ENCODE measurements at places on chromosomes 7 and 10. TPM values are rescaled to one million over a fixed set of nuclear protein-coding genes. Genes with fewer than 3 reads are reported as not detected.

FRMPD2 gene
- 2.5 TPM for total RNA-seq

LIPK gene
- total RNA-seq, result not detected

DNA sequence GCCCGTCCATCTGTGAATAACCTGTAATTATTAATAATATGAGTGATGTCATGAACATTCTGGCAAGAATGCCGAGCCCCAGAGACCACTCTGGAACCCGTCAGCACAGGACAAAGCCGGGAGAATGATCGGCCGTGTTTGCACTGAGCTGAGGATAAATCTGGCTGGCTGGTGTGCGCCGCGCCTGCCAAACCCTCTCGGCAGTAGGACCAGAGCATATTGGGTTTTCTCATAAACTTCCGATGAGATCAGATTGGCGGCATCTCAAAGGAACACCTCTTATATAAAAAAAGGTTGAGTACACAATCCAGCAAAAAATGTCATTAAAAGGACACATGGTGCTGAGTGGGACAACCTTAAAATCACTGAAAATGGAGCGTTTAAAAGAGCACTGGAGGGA is 296.0 kb upstream of the MKI67 start:
- DNase-seq, result no peak

- DNase-seq, result no peak
Observed at GRCh38 chr10:77689339-77689738, 51.7 kb upstream of the KCNMA1 start.

DNA sequence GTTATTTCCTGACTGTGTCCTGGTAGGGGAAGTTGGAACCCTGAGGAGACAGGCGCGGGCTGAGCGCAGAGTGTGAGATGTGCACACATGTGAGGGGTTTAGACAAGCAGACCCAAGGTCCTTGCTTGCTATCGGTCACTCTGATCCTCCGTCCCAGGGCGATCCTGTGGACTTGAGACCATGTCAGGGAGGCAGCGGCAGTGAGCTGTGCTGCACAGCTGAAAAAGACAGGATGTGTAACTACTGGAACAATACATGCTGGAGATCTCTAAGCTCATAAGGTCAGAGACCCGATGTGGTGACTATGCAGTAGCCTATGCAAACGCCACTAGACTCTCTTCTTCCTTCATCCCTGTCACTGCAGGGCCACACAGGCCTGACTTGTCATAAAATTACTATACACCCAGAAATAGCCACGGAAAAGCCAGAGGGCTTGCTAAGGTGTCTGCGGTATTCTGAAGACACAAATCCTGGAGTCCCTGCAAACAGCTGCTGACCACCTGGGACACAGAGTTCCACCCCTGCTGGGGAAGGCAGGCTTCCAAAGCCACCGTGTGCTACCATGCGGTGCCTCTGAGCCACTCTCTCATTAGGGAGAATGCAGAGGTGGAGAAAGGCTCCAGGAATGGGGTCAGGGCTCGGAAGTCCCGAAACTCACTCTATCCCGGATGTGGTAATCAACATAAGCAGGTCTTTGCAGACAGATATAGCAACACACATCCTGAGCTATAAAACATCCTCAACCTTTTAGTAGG is 91.1 kb upstream of the DDC start:
- DNase-seq, result peak; percentile 36

DNA sequence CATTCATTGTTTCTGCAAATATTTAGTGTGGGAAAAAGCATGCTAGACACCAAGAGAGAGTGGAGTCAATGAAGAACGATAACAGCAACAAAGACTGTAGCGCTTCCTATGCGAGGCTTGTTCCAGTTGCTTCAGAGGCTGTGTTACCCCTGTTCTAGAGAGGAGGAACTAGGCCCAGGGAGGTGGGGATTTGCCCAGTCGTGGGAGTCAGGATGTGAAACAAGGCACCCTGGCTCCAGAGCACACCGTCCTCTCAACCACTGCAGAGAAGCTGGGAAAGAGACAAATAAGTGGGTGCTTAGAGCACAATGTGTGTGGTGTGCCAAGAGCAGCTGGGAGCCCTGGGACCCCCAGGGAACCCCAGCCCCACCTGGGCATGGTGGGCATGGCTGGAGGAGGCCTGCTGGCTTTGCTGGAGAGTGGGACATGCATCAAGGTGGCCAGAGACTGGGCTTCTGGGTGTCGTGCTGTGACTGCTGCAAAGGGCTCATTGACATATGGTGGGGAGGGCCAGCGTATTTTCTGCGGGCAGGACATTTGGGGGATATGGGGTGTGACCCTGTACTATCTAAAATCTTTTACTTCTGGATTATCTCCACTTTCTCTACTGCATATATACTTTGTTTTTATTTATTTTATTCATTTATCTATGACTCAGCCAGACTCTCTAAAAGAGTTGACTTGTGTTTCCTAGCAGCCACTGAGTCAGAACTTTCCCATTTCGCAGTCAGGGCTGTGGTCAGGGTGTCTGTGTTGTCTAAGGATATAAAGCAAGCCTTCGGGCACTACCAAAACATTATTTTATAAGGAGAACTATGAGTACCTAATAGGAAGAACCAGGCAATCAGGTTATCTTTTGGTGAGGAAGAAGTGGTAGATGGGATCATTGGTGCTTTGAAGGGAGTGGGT is 95.4 kb downstream of the TCF7L2 start:
- no peak for DNase-seq

GRCh38 chr7:140447841-140448240 is 31.5 kb downstream of the MKRN1 start:
- DNase-seq, result no peak

- no peak for DNase-seq
Observed at GRCh38 chr10:14665304-14665703, 109.4 kb downstream of the FAM107B start.

DNA sequence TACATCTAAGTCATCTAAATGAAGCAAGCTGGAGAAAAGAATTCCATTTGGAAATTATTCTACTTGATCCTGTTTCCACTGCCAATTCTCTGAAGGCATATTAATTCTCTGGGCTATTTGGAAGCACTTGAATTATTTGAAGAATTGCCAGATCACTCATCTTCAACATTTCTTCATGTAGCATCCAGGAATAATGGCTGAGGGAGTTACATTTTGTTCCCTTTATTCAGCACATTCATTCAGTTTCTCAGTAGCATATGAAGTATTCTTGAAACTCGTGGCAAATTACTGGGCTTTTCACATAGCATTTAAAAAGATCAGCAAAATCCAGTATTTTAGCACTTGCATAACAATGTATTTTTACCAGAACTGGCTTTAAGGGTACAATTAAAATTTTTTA is 127.1 kb upstream of the VIPR2 start:
- no peak for DNase-seq
